NCI-H2029 treated with DMSO at 0.1 percent for 48 hours (cell line): ENCODE measurements at places on chromosomes 11 and 22.

- no peak for DNase-seq
Observed at GRCh38 chr11:4508886-4509285, 26.4 kb downstream of the OR52K1 start.

DNA sequence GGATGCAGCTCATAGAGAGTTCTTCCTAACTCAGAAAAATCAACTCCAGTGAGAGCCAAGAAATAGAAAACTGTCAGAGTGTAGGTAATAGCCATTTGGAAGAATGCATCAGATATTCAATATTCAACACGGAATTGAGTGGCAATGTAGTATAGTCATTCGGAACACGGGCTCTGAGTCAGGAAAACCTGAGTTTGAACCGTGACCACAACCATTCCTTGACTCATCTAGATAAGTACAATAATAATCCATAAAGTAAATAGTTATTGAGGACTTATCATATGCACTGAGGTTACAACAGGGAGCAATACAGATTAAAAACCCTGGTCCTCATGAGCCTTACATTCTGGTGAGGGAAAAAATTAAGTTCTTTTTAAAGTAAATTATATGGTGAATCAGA is 62.6 kb upstream of the PHF21A start:
- DNase-seq: no peak

DNA sequence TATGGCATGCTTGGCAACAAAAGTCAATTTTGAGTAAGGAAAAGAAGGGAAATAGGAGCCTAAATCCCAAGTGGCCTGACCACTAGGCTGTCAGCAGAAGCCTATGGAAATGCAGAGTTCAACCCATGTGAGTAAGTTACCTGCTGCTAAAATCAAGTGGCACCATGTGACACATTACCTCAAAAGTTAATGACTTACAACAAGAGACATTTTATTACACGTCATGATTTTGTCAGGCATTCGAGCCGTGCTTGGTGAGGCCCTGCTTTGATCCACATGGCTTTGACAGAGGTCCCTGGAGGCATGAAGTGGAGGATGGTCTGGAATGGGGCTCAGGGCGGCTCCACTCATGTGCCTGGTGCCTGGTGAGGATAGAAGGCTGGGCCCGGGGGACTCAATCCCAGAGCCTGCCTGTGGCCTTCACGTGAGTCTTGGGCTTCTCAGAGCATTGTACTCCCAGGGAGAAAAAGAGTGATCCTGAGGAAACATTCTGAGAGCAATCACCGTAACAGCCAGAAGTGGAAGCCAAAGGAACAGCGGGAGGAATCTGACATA is 339.1 kb upstream of the B3GAT1 start:
- DNase-seq: no peak

- no peak for DNase-seq
Observed at GRCh38 chr11:36333468-36333867, 37.4 kb downstream of the PRR5L start.

DNA sequence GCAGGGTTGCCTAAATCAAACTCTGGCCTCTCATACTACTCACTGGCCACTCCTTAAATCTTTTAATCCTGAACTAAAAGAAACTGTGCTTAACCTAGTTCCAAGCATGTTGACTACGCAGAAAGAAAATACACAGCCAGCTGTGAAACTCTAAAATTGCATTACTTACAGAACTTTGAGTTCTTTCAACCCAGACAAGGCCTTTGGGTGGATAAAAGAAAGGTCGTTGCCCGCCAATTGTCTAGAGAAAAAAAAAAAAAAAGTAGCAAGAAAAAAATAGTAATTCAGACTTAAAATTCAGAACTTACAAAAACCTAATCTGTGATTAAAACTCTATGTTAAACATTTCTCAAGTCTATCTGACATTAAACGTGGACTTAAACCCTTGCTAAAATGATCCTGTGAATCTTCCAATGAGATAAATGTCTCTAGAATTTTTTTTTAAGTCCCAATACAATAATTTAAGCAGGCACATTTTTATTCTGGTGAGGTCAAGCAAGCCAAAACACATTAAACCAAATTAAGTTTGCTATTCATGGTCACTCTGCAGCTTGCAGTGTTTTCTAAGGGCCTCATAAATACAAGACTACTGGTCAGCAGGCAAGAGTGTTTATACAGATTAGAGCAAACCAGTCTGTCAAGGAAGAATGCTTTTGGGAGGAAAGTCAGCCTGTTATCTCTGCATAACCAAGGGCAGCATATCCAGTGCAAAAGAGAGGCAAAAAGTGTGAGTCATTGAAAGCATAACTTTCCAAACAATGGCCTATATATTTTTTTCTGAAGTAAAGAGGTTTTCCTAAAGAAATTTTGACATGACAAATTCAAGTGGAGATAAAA is 29.5 kb upstream of the CCDC34 start:
- DNase-seq: no peak

DNA sequence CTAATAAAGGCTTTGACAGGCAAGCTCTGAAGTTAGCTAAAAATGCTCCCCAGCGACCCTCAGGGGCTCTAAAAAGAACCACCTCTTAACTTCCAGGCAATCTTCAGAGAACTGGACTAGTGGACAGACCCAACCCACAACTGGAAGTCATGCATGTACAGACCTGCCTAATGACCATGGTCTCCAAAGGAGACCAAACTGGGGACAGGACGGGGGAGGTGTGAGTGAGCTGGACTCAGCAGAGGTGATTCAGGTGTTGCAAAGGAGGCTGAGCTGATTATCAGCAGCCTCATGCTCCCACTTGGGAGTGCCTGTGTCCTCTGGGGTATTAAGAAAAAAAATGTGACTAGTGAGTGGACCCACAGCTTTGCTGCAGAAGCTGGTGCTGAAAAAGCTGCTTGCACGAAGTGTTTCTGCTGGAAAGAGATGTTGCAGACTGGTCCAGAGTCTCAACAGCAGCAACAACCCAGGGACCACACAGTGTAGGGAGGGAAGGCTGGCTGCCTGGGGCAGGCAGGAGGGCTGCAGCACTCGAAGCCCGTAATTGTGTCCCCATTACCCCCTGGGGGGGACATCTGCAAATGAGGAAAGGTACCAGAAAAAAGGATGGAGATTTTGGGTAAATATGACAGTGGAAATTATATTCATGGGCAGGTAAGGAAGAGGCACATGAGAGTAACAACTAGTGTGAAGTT is 35.3 kb downstream of the PITPNB start:
- DNase-seq: no peak

- no peak for DNase-seq
Observed at GRCh38 chr11:85746670-85747069, 60.7 kb upstream of the CCDC89 start.

GRCh38 chr11:82732348-82732733 is 1.3 kb downstream of the FAM181B start:
- DNase-seq: no peak

DNA sequence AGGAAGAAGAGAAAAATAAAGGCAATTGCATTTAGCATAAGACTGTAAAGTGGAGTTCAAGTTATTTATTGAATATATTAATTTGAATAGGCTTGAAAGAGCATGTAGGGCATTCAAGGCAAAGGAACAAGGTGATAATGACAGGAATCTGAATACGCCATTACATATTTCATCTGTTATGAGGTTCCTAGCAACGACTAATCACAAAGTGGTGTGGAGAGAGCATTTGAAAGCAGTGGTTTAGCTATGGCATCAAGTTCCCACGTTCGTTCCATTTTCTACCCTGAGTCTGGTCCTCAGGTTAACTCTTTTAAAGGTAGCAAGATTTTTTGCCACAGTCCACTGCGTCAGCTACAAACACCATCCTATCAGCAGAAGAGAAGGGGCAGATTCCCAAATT is 59.4 kb downstream of the CNTN5 start:
- no peak for DNase-seq

- no peak for DNase-seq
Observed at GRCh38 chr11:60512651-60513225, 2.5 kb upstream of the MS4A13 start.

- no peak for DNase-seq
Observed at GRCh38 chr11:34988294-34989255, 72.2 kb downstream of the PDHX start.

- DNase-seq: no peak
Observed at GRCh38 chr11:69686856-69687255, 11.7 kb upstream of the LTO1 start.

DNA sequence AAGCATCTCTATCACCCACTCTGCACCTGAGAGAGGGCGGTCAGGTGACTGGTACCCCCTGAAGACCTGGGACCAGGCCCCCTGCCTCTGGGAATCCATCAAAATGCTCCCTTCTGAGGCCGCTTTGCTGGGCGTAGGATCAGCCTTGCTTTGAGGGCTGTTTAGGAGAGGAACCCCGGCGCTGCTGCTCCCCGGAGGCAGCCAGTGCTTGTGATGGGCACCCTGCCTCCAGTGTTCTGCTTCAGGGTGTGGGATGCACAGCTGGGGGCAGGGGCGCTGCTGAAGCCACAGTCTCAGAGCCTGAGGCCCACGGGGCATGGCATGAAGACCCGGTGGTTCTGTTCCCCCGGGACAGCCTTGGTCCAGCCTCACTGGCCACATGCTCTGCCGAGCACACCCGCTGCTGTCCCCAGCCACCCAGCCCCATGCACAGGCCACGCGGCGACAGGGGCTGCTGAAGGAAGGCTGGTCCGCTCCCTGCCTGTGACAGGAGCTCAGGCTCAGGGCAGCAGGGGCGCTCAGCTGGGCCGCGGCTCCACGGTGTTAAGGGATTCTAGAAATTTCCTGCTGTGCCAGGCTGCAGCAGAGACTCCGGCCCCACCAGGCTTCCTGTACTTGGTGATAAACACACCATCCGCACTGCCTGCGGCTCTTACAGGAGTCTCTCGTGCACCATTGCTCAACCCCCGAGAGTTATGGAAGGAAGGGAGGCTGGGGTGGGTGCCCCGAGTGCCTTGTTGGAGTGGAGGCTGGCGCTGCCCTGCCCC is 91.0 kb downstream of the KCNQ1 start:
- DNase-seq: no peak

DNA sequence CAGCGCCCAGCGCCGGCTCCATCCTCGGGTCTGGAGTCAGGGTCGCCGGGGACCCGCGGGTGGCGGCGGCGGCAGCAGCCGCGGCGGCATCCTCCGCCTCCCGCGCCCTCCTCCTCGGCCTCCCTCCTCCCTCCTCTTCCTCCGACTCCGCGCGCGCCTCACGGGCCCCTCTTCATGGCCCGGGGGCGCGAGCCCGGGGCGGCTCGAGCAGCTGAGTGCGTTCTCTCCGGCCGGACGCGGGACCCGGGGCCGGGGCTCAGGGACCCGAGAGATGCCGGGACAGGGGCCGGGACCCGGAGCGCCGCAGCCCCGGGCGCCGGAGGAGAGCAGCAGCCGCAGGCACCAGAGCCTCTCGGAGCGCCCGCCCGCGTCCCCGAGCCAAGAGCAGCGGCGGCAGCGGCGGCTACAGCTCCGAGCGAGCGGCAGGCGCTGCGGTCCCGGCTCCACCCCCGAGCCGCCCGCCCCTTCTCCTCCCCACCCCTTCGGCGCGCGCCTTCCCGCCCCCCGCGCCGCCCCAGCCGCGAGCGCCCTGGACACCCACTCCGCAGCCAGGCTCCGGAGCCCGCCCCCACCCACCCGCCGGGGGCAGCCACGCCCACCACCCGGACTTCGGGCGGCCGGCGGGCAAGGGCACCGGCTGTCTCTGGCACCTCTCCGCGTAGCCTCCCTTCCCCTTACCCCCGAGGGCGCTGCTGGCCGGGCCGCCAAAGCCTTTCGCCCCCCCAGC is at the start of gene CHST1:
Gene CHST1 (minus strand): TSS at position 417 of the 727 bp plus-strand sequence. CDS start 14,699 bp downstream, outside the sequence.
- no peak for DNase-seq

- no peak for DNase-seq
Observed at GRCh38 chr11:130213979-130214281, 54.3 kb downstream of the ST14 start.

- no peak for DNase-seq
Observed at GRCh38 chr11:30377347-30377746, 54.4 kb downstream of the ARL14EP start.

- no peak for DNase-seq
Observed at GRCh38 chr11:27118949-27119348, 78.3 kb downstream of the BBOX1 start.

DNA sequence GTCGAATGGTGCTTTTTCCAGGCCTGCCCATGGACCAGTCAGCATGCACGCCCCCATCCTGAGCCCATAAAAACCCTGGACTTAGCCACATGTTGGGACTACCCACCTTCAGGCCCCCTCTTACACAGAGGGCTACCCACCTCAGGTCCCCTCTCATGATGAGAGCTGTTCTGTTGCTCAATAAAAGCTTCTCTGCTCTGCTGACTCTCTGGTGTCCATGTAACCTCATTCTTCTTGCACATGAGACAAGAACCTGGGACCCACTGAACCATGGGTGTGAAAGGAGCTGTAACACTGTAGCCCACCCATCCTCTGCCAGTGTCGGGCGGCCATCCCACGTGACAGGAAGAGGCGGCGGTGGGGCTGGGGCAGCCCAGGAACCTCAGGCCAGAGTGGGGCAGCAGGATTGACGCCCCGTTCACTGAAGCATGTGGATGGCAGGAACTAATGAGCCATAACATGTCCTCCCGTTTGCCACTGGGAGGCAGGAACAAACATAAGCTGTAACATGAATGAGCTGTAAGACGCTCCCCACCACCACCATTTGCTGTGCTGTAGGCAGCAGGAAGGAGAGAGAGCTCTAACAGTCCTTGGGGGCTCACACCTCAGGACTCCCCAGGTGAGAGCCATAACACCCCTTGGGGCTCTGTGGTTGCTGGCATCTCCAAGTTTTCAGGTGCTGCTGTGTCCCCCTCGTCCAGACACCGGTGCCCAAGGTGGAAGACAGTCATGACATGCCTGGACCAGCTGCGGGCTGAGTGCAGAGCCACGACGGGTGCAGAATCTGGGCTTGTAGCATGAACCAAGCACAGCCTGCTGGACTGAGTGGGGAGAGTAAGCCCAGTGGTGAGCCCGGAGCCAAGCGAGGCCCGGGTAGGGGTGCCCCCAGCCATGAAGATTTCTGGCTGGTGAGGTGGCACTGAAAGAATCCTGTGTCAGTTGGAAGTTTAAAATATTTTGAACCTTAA is 69.4 kb downstream of the MCHR1 start:
- DNase-seq: no peak

DNA sequence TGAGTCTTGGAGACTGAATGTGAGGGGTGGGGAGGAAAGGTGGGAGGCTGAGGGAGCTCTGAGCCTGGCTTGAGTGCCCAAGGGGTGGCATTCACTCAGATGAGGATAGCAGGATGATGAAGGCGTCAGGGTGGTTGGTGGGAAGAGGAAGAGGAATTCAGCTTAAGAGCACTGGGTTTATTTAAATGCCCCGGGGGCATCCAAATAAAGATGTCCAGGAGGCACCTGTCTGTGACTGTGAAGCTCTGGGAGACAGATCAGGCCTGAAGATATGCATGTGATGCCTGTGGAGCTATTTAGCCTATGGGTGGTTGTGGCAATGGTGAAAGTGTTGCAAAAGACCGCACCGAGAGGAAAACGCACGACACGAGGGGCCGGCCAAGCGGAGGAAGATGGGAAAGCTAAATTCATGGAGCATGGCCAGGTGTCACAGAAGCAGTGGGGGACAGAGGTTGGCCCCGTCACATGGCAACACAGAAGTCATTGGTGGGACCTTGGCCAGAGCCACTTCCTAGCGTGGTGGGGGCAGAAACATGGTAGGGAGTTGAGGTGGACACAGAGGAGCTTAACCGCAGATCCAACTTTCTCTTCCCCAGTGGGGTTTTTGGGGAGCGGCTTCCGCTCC is 15.5 kb downstream of the SLC37A2 start:
- DNase-seq: no peak
